ENCODE measurements at places on chromosomes 5 and 9. TPM values are rescaled to one million over a fixed set of nuclear protein-coding genes. Genes with fewer than 3 reads are reported as not detected.

Gene TMEM171
- 0.12 TPM for polyA plus RNA-seq

Gene TAS2R1
- polyA plus RNA-seq, result not detected

Gene SPATA6L
- polyA plus RNA-seq, result 1.1 TPM

Gene MARCOL
- not detected for polyA plus RNA-seq

Gene FCN1
- not detected for polyA plus RNA-seq

Gene BRD8
- polyA plus RNA-seq, result 57.6 TPM

Gene HRCT1
- polyA plus RNA-seq, result 0.13 TPM

- H3K27ac ChIP-seq, result no peak overlapping the region
- H3K4me1 ChIP-seq, result peaks cover 12% of the 10 kb centered on the region
- DNase-seq, result no peak
Measured at GRCh38 chr9:22009506-22009867, 382 bp upstream of the CDKN2B start.

DNA sequence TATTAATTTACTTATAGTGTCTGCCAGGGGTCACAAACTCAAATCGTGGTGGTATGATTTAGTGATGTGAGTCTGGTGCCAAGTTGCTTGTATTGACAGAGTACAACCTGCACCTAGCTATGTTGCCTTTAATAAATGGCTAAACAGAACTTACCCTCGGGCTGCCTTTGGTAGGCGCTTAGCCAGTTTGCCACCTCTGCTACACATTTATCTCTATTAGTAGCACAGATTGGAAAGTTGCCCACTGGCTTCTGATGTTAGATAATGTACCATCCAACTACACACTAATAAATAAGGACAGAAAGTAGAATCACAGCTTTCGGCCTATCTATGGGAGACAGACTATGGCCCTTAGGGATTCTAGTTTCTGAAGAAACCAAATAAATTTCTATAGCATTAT is 368.4 kb downstream of the MAN2A1 start:
- H3K36me3 ChIP-seq, result no peaks in the 10 kb centered on the region
- H3K4me3 ChIP-seq, result no peak overlapping the region
- H3K27ac ChIP-seq, result no peak overlapping the region
- H3K4me1 ChIP-seq, result no peaks in the 10 kb centered on the region
- no peak for DNase-seq

GRCh38 chr9:91033797-91034196 is 232.2 kb downstream of the SYK start:
- no peak overlapping the region for H3K4me3 ChIP-seq
- no peaks in the 10 kb centered on the region for H3K36me3 ChIP-seq
- DNase-seq, result peak; percentile 13
- no peaks in the 10 kb centered on the region for H3K27me3 ChIP-seq
- H3K4me1 ChIP-seq, result peaks cover 44% of the 10 kb centered on the region

DNA sequence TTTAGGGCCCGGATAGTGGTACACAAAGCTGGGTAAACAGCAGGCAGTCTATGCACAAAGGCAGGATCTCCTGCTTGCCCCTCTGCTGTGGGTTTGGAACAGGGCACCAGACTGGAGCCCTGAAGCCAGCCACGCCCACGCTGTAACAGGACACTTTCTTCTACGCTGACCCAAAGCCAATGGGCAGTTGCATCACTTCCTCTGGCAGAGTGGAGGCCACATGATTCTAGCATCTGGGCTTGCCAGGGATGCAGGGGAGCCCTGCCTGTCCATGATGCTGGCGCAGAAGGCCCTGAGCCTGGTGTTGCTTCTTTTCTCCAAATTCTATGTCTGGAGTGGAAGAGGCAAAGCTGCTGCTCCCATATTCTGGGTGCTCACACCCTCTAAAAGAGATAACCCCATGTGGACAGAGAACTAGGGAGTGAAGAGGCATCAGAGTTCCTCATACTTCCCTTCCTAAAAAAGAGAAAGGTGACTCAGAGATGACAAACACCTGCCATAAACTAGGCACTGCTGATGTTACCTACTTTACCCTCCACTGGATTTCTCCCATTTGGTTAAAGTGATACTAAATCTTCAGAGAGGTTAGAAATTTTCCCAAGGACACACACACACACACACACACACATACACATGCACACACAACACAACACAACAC is 260.3 kb upstream of the KLF4 start:
- no peaks in the 10 kb centered on the region for H3K27me3 ChIP-seq
- DNase-seq, result peak; percentile 5
- peaks cover 24% of the 10 kb centered on the region for H3K4me1 ChIP-seq
- H3K4me3 ChIP-seq, result no peak overlapping the region

GRCh38 chr5:177496727-177497291 is 595 bp downstream of the PDLIM7 start:
- peak overlapping the region; percentile 75 for H3K27ac ChIP-seq
- H3K4me3 ChIP-seq, result peak overlapping the region; percentile 65
- peaks cover 51% of the 10 kb centered on the region for H3K4me1 ChIP-seq
- H3K36me3 ChIP-seq, result no peaks in the 10 kb centered on the region
- DNase-seq, result peak; percentile 85

- H3K27me3 ChIP-seq, result no peaks in the 10 kb centered on the region
- peaks cover 41% of the 10 kb centered on the region for H3K36me3 ChIP-seq
- H3K27ac ChIP-seq, result no peak overlapping the region
Measured at GRCh38 chr9:104842698-104843097, 78.8 kb downstream of the NIPSNAP3B start.

DNA sequence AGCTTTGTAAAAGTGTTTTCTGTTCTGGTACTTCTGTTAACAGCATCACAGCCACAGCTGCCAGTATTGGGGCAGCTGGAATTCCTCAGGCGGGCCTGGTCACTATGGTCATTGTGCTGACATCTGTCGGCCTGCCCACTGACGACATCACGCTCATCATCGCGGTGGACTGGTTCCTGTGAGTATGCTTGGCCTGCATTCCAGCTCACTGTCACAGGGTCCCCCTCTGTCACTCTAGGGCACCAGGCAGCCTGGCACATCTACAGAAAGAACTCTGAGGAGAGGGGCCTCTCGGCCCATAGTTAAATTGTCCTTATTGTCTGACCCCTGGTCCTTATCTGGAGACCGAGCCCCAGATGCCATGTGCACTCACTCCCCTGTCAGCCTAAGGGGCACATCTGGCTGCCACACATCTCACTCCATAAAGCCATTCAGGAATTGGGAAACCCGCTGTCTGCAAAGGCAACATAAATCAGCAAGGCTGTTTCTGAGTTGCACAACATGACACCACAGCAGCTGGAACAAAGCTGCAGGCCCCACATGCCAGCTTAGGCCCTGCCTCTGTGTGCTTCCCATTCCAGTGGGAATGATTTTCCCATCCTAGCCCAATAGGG is 77.5 kb downstream of the SLC1A3 start:
- no peak for DNase-seq
- no peaks in the 10 kb centered on the region for H3K27me3 ChIP-seq
- H3K27ac ChIP-seq, result no peak overlapping the region
- H3K4me3 ChIP-seq, result no peak overlapping the region
- no peaks in the 10 kb centered on the region for H3K36me3 ChIP-seq

DNA sequence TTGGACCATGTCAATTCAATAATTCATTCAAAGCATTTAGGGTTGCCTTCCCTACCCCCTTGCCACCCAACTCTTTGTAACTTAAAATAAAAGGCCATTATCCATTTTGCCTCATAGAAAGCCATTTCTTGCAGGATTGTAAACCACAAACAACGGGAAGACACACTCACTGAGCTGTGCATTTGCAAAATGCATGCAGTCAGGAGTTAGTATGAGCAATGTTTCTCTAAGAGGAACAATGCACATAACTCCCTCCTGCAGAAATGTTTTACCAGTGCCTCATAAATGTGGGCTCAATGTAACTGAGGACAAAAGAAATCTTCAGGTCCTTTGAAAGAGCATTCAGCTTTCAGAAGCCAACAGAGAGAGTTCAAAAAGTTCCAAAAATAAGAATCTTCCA is 98.5 kb upstream of the ABCA1 start:
- DNase-seq, result no peak
- no peaks in the 10 kb centered on the region for H3K4me1 ChIP-seq
- H3K36me3 ChIP-seq, result no peaks in the 10 kb centered on the region
- no peak overlapping the region for H3K27ac ChIP-seq
- no peak overlapping the region for H3K4me3 ChIP-seq

GRCh38 chr9:120916991-120917880 is 9.4 kb downstream of the TRAF1 start:
- no peak overlapping the region for H3K27ac ChIP-seq
- H3K4me1 ChIP-seq, result peaks cover 35% of the 10 kb centered on the region
- no peak overlapping the region for H3K4me3 ChIP-seq

- H3K27me3 ChIP-seq, result no peaks in the 10 kb centered on the region
- no peak overlapping the region for H3K27ac ChIP-seq
Measured at GRCh38 chr9:71058660-71059059, 62.8 kb downstream of the TRPM3 start.

DNA sequence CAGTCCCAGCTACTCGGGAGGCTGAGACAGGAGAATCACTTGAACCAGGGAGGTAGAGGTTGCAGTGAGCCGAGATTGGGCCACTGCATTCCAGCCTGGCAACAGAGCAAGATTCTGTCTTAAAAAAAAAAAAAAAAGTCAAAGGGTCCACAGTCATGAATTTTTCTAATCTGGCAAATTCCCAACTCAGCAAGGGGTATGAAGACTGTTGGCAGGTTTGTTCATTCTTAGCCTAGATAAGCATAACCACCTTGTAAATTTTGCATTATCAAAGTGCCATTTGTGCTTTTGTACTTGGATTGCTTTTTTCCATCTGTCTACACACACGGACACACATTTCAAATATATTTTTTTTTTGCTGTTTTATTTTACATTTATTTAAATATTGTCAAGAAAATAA is 299.8 kb upstream of the NUDT12 start:
- H3K4me3 ChIP-seq, result no peak overlapping the region
- H3K4me1 ChIP-seq, result no peaks in the 10 kb centered on the region
- no peaks in the 10 kb centered on the region for H3K27me3 ChIP-seq
- no peak for DNase-seq
- H3K27ac ChIP-seq, result no peak overlapping the region

DNA sequence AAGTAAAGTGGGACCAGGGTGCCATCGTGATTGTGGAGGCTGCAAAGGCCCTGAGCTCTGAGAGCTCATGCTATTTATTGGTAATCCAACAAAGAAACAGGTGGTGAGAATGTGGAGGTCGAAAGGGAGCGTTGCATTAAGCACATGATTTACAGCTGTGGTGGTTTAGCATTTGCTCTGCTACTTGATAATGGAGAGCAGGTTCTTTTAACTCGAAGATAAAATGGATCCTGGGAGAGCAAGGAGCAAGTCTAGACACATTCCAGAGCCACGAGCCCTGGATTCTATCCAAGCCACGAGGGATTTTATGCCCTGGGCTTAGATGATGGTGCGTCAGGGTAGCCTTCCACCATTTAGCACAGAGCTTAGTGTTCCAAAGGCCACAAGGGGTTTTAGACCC is 1710.1 kb upstream of the CDH9 start:
- no peak for DNase-seq
- no peaks in the 10 kb centered on the region for H3K36me3 ChIP-seq
- H3K4me3 ChIP-seq, result no peak overlapping the region
- no peaks in the 10 kb centered on the region for H3K4me1 ChIP-seq
- H3K27me3 ChIP-seq, result no peaks in the 10 kb centered on the region
- H3K27ac ChIP-seq, result no peak overlapping the region

- H3K36me3 ChIP-seq, result no peaks in the 10 kb centered on the region
- H3K27ac ChIP-seq, result no peak overlapping the region
- H3K27me3 ChIP-seq, result peaks cover 44% of the 10 kb centered on the region
- peaks cover 9% of the 10 kb centered on the region for H3K4me1 ChIP-seq
Measured at GRCh38 chr9:36132086-36132485, 4.4 kb upstream of the GLIPR2 start.

DNA sequence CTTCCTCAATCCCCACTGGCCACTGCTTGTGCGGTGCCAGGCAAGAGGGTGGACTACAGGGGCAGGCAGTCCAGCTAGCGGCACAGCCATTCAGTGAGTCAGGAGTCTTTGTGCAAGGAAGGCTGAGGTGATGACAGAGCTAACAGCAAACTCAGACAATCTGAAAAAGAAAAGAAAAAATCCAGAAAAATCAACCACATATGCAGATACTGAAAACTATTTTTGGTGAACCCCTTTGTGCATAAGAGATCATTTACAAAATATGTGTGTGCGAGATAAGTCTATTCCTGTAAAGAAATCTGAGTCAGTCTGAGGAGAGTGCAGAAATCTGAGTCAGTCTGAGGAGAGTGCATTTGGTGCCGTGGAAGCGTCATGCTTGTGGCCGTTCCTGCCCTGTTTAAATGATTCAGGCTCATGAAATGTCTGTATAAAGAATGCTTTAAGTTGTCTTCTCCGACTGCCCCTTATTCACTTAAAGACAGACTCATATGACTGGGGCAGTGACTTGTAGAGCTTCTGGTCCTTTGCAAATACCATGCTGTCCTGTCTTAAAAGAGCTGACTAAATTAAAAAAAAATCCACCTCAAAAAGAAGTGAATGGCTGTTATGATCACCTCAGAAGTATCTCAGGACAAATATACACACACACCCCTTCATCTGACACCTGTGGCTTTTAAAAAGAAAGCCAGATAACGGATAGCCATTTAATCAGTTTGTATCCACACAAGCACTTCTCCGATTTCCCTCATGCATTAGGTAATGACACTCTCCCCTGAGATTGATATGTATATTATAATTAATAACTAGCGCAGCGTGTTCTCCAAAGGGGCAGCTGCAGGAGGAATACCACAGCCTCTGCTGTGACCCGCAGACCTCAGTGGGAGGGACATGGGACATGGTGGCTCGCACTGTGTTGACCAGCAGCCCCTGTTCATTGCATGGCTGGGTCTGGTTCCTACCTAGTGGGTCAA is 47.3 kb downstream of the TRIO start:
- no peaks in the 10 kb centered on the region for H3K36me3 ChIP-seq
- H3K4me3 ChIP-seq, result no peak overlapping the region
- no peaks in the 10 kb centered on the region for H3K27me3 ChIP-seq
- peaks cover 29% of the 10 kb centered on the region for H3K4me1 ChIP-seq
- DNase-seq, result no peak

DNA sequence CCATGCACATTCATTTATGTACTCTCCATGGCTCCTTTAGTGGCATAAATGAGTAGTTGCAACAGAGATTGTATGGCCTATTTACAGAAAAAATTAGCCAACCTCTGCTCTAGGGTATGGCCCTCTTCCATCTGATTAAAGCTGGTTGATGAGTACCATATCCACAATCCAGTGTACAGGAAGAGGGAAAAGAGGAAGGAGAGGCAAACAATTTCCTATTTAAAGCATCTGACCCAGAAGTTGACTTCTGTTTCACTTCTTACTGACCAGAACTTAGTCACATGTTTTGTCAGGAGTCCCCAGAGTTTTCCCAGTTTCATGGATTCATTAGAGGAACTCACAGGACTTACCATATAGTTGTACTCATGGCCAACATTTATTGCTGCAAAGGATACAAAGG is 68.6 kb upstream of the STARD4 start:
- H3K27me3 ChIP-seq, result no peaks in the 10 kb centered on the region
- no peaks in the 10 kb centered on the region for H3K36me3 ChIP-seq
- no peak overlapping the region for H3K4me3 ChIP-seq
- DNase-seq, result no peak
- H3K27ac ChIP-seq, result no peak overlapping the region

- no peak overlapping the region for H3K27ac ChIP-seq
- no peak for DNase-seq
- H3K36me3 ChIP-seq, result no peaks in the 10 kb centered on the region
- H3K27me3 ChIP-seq, result no peaks in the 10 kb centered on the region
Measured at GRCh38 chr5:120684213-120684612, 220.1 kb downstream of the PRR16 start.

GRCh38 chr9:133870598-133871595 is 121.2 kb downstream of the VAV2 start:
- H3K36me3 ChIP-seq, result peaks cover 5% of the 10 kb centered on the region
- peaks cover 16% of the 10 kb centered on the region for H3K4me1 ChIP-seq
- no peak overlapping the region for H3K27ac ChIP-seq

Measured in HepG2 (cell line).